ENCODE measurements at places on chromosomes 13 and 19.

DNA sequence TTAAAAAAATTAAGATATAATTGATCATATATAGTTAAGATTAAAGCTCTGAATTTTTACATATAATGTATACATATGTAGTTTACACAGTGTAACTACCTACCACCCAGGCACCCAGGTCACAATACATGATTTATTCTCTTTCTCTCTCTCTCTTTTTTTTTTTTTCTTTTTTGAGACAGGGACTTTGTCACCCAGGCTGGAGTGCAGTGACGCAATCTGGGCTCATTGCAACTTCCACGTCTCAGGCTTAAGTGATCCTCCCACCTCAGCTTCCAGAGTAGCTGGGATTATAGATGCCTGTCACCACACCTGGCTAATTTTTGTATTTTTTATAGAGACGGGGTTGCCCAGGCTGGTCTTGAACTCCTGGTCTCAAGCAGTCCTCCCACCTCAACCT lies 18.8 kb upstream of the CLASRP start:
- no peak for DNase-seq

- DNase-seq = no peak
These were observed 5.0 kb downstream of the SGTA start for GRCh38 chr19:2777952-2778683.

DNA sequence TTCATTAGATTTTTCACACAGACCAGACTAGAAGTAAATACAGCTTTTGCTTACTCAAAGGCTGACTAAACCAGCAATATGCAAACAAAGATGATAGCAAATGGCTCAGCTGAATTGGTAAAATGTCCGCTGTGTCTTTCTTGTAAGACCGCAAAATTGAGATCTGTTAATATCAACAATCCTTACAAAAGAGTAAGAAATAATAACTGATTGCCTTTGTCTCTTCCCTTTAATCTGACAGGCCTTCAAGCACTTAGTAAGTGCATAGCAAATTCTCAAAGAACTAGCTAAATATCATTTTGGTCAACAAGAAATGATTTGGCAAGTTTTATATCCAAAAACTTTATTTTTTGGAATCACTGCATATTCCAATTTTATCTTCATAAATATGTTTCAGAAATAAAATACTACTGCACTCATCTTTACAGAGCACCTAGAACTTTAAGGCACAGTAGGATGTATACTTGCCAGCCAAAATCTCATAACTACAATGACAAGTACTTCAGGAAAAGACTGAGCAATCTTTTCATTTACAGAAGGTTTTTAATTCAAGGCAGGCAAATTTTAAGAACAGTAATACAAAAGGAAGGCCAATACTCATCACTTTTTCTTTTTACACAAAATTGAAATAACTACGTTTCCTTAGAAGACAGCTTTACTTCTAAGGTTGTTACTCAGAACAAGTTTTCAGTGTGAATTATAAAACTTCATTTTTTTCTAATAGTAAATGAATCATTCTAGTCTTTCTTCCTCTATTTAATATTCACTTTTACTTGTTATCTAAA lies 1.1 kb downstream of the ELF1 start:
- no peak for DNase-seq

DNA sequence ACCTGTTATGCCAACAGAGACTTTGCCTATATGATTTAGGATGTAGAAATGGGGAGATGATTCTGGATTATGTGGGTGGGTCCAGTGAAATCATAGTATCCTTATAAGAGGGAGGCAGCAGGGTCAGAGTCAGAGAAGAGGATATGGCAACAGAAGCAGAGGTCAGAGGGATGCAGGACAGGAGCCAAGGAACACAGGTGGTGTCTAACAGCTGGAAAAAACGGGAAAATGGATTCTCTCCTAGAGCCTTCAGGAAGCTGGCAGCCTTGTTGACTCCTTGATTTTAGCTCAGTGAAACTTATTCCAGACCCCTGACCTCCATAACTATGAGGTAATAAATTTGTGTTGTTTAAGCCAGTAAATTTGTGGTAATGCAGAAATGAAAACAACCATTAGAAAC lies 28.8 kb upstream of the OXGR1 start:
- DNase-seq = no peak

GRCh38 chr19:7635670-7636069 lies 1.2 kb upstream of the STXBP2 start:
- no peak for DNase-seq

DNA sequence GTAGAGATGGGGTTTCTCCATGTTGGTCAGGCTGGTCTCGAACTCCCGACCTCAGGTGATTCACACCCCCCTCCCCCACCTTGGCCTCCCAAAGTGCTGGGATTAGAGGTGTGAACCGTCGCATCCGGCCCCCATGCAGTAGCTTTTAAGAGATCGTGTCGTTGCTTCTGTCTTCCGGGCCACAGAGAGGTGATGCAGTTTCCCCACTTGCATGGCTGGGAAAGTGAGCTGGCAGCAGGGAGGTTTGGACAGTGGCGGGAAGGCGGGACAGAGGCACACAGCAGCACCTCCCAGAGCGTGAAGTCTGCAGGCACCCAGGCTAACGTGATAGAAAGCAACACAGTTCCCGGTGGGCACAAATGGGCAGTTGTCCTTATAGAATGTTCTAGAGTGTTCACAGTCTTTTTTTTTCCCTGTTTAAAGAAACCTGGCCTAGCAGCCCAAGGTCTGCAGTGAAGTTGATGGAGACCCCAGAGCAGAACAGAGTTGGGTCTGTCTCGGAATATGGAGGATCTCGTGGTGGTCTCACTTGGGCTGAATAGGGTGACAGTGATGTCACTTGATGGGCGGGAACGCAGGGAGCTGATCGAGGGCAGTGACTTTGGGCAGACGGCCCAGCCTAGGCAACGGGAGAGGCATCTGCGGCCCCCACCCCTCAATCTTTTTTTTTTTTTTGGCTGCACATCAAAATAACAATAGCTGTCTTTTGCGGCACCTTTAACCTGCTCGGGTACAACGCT lies 4.9 kb downstream of the UHRF1 start:
- peak; percentile 4 for DNase-seq

GRCh38 chr19:48249502-48250014 lies 6.2 kb downstream of the CARD8 start:
- DNase-seq = peak; percentile 49

DNA sequence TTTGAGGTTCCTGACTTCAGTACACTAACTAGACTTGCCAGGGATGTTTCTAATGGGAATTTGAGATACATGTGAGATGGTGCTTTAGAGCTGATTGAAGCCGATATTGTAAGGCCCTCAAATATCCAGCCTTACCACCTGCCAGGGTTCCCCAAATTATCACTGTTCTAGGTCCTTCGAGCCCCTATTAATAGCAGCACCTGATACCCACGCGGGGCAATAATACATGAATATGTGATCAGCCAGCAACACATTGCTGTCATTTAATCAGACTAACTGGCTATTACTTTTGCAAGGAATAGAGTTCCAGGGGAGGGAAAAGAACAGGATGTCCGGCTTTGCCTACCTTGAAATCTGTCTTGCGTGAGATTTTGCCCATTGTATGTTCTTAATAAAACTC lies 5.1 kb downstream of the RGCC start:
- no peak for DNase-seq

Measured in effector memory CD4-positive, alpha-beta T cell (primary cell).